Stimulated activated CD8-positive, alpha-beta memory T cell treated with anti-CD3 and anti-CD28 coated beads, Interleukin-12 subunit alpha, Interleukin-12 subunit beta, amount 100 ng/mL, for 1 hour (primary cell): ENCODE measurements at places on chromosomes 7 and 10.

DNA sequence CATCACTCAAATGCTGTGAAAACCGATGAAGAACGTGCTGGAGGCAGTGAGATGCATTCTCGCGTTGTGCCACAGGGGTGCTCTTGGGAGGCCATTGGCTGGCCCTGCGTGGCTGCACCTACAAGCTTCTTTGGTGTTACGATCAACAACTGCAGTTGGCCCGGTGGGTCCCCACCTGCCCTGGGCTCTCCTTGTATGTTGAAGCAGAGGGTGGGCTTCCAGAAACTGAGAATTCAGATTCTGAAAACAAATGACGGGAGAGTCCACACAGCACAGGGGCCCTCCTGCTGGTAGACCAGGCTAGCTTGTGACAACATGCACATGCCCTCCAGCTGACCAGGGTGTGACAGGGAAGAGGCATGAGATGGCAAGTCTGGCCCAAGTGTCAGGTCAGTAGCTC is 23.7 kb upstream of the DDC start:
- DNase-seq = no peak

GRCh38 chr10:70513848-70514309 is 35.3 kb downstream of the PALD1 start:
- no peak for DNase-seq

DNA sequence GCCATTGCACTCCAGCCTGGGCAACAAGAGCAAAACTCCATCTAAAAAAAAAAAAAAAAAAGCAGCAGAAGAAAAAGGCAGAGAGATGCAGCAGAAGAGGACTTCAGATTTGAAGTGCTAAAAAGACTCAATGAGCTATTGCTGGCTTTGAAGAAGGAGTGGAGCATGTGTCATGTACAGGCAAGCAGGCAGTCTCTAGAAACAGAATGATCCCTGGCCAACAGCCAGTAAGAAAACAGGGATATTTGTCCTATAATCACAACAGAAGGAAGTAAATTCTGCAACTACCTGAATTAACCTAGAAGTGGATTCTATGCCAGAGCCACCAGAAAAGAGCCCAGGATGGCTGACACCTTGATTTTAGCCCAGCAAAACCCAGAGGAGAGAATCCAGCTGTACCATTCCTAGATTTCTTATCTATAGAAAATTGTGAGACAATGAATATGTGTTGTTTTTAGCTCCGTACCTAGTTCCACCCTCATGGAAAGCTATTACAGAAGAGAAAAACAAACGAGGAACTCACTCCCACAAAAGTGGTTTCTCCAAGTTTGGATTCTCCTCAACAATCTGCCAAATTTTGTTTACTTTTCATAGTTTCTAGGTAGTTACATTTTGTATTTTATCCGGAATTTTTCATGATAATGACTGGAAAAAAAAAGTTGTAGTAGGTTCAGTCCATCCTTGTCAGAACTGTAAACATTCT is 198.2 kb upstream of the GNAI1 start:
- DNase-seq = no peak

GRCh38 chr10:129883029-129883428 is 81.0 kb downstream of the EBF3 start:
- no peak for DNase-seq

DNA sequence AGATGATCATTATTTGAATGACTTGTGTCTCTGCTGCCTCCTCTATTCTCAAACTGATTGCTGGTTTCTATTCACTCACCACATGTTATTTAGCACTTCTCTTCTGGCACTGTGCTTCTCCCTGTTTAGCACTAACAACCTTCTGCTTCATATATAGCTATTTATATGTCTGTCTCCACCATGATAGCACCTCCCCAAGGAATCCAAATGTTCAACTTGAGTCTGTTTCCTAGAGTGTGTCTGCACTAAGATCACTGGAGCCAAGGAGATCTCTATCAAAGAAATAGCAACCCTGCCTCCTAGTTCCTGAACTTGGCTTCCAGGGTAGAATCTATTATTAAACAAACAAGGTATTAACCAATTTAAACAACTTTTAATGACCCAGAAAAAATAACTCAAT is 104.5 kb downstream of the CYP26A1 start:
- no peak for DNase-seq

- no peak for DNase-seq
These were observed 243.9 kb downstream of the REEP3 start for GRCh38 chr10:63765126-63765525.

DNA sequence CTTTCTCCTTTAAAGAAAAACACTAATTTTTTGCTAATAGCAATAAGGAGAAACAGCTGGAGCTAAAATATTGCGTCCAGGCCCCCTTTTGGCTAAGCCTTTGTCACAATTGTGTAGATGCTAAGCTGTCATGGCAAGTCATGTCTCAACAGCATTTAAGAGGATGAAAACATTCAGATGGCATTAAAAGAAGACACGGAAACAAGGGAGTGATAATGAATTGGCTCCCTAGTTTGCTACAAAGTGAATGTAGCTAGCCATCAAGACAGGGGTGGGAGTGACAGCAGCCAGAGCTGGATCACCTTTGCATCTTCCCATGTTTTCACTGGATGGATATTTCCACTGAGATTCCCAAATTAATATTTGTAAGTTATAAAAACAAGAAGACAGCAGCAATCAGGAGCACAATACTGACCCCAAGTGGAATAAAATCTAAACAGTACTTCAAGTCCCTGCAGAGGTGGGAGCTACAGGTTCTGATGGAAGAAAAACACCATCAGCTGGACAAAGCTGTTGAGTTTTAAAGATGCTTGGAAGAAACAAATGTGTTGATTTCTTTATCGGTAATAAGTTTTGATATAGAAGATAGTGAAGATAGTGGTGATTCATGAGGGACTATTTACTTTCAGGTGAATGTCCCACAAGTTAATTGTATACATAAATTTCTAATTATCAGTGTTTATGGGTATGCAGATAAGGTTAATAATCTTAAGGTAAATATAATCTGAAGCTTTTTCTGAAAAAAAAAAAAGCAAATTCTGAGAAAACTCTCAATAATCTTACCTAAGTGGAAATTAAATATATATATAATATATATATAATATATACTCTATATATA is 129.4 kb downstream of the SLC16A9 start:
- no peak for DNase-seq

DNA sequence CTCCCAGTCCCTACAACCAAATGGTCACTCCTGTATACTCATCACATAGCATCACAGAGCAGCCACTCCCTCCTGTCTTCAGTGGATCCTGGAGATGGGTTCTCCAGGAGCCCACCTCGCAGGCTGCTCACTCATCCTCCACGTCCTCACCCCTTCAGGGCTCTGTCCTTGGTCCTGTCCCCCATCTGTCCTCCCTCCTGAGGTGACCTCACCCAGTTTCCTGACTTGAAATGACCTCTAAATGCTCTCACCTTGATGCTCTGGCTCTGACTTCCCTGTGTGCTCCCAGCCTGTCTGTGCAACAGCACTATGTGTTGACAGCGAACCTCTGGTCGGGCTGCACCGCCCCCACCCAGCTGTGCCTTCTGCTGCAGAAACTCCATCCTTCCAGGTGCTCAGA is 2.1 kb upstream of the PPP2R2D start:
- no peak for DNase-seq

DNA sequence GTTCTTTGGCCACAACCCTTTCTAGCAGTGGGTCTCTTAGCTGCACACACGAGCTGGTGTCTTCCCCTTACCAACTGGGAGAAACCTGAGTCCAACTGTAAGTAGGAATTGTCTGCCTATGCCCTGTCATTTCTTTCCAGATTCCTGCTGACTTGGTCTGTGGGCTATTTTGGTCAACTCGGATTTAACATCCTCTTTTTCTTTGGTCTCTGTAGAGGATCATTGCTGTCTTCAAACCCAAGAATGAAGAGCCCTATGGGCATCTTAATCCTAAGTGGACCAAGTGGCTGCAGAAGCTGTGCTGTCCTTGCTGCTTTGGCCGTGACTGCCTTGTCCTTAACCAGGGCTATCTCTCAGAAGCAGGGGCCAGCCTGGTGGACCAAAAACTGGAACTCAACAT is 10.3 kb downstream of the PI4K2A start:
- DNase-seq = no peak

- DNase-seq = no peak
These were observed 196.4 kb upstream of the PCLO start for GRCh38 chr7:83359108-83359507.

DNA sequence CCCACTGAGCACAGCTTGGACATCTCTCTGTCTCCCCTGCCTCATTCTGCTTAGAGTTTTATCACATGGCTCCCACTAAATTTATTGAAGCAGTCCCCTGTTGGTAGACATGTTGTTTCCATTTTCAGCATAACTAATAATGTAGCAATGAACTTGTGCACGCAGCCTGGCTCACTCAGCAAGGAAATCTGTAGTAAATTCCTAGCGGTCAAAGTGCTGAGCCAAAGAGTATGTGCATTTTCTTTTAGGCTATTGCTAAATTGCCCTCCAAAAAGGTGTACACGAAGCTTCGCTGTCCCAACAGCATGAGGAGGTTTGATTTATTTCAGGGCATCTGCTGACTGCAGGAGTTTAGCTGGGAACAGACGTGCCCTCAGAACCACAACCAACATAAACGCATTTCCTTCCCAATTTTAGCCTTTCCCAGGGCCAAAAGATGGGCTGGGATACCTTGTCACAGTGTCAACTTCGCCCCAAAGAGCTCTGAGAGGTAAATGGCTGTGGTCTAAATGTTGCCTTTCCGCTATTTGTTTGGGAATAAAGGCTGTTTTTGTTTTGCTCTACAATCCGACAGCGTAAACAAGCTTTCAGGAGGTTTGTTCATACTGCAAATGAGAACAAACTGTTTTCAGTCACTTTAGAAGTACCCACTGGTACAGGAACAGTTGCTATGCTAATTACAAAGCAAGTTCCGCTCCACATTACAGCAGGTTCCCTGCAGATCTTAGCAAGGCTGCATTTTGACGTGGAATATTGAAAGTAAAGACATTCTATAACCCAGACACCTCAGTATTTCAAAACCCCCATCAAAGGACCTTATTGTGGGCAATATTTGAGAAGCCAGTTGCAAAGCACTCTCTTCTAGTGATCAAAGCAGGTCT is 16.8 kb downstream of the VSIR start:
- no peak for DNase-seq

DNA sequence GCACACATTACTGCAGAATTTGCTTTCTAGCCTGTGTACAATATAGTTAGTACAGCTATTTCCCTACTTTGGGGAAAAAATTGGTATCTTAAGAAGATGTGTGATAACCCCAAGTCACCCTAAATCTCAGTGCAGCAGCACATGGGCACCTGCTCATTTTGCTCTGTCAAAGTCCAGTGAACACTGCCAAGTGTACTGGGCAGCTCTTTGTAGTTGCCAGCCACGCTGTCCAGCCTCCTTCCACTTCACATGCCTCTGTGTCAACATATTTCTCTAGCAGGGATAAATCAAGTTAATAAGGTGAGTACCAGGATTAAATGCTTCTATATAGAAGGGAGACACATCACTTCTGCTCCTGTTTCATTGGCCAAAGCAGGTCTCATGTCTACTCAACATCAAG is 87.1 kb upstream of the CDC14C start:
- no peak for DNase-seq

DNA sequence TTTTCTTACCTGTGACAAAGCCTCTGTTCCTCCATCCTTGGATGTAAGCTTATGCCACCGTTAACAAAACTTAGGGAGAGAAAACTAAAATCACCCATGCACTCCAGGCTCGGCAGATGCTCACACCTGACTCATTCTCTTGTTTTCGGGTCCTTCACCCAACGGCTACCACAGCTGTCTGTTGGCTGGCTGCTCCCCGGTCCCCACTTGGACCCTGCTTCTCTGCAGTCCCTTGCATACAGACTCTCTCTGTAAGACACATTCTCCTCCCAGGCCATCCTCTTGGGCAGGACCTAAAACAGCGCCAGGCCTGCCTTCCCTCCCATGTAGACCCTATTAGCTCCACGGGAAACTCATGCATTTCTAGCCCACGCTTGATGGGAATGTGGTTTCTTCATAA is 12.1 kb upstream of the INHBA start:
- DNase-seq = no peak

DNA sequence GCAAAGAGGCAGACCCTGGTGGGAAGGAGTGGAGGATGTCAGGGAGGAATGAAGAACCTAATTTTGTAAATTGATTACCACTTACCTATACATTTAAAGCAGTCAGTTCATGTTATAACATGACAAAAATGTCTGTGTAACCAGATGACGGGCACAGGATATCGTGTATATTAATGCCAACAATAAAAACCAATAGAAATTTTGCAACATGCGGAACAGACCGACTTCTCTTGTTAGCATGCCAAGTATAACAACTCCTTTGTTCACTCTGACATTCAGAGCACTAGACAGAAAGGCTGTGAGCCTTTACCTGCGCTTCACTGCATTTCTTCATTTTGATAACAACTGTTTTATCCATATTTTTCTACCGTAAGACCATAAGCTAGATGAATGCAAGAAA is 29.9 kb downstream of the CDK6 start:
- DNase-seq = no peak

DNA sequence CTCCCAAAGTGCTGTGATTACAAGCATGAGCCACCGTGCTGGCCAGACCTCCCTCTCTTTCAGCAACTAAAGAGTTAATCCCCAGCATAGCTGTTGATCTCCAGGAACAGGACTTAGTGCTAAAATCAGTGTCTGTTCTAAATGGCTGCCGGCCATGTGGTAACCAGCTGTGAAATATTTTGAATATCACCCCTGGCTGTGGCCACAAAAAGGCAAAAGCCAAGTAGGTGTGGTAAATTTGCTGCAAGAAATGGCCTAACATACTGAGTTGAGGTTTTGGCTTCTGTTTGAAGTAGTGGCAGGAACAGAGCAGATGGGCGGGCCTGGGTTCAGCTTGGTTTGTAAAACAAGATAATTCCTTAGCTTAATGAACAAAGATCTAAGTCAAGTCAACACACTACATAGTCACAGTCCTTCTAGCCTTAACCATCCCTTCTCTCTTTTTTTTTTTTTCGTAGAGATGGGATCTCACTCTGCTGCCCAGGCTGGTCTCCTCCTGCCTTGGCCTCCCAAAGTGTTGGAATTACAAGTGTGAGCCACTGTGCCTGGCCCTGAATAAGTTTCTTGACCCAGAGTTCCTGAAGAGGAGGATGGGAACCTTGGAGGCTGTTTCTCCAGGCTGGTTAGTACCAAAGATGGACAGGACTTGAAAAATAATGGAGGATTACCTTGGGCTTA is 22.7 kb upstream of the AGFG2 start:
- peak; percentile 25 for DNase-seq

DNA sequence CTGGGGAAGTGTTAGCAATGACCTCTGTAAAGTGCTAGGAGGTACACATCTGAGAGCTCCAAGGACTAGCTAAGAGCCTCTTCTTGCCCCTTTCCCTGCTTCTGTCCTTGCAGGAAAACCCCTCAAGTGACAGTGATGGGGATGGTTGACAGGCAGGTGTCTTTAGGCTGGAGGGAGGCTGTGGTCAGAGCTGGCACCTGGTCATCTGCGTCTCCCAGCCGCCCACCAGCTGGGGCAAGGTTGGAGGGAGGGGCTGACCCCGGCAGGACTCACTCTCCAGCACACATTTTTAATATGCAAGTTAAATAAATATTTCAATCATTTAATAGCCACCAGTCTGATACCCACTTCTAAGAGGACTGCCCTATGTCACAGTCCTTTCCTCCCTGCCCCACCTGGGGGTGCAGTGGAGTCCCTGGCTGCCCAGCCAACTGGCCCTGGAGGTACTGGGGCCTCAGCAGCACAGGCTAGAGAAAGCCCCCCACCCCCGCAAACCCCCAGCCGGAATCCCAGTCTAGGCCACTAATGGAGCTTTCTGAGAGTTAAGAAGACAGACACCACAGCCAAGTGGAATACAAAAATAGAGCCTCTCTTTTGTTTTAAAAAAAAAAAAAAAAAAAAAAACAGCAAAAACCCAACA is 6.3 kb downstream of the FGF8 start:
- no peak for DNase-seq
